Activated CD8-positive, alpha-beta T cell treated with anti-CD3 and anti-CD28 coated beads, Interleukin-2, amount 10 ng/mL, durations not matched to agents 7 days and 5 days (primary cell): ENCODE measurements at places on chromosomes 6 and 20.
A peak's percentile ranks its signal among the peaks of the same experiment; 100 is the strongest.

- DNase-seq: no peak
Measured at GRCh38 chr6:94367316-94367715, 948.0 kb upstream of the EPHA7 start.

DNA sequence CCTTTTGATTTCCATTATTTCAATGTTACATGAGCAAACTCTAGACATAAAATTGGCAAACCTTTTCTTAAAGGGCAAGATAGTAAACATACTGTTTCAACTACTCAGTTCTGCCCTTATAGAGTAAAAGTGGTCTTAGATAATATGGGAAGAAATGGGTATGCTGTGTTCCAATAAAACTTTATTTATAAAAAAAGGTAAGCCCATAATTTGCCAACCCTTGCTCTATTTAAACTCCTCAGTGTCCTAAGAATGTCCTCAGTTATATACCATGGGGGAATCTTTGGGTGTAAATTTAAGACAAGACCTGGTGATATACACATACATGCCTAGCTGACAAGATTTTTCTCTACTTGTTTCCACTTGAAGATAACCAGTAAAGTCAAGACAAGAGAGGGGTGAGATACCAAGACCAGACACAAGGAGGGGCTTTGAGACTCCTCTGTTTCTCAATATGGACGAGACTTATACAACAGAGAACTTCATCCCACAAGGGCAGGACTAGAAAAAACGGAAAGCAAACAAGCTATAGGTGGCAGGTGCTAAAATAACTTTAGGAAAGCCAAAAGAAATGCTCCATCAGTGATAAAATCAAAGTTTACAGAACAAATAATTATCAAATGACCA, 10.5 kb downstream of the SNX3 start:
- no peak for DNase-seq

DNA sequence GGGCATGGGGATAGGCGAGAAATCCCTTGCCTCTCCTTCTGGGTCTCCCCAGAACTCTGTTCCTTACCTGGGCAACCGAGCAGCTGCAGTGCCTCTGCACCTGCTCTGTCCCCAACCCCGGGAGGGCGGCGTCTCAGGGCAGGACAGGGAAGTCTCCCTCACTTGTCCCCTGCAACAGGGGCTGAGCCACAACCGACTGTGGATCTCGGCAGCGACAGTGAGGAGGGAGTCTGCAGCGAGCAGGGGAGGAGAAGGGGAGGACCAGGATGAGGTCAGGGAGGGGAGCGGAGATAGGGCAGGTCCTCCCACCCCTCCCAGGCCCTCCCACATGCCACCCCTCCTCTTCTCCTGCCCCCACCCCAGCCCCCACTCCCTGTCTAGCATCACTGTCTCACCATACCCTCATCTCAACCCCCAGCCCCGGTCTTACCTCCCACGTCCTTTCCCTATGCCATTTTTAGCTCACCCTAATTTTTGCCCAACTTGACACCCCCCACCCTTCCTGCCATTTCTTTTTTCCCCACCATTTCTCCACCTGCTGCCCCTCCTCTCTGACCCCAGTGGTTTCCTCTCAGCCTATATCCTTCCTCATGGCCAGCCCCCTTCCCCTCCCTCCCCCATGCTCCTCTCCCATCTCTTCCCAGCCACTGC, at the start of gene TNXB:
TNXB (minus strand) TSS at position 225 of the 651 bp plus-strand sequence. CDS start 11,140 bp downstream, outside the sequence.
- DNase-seq: no peak

- no peak for DNase-seq
Measured at GRCh38 chr20:30486103-30486478, 771.4 kb upstream of the DEFB115 start.

- DNase-seq: no peak
Measured at GRCh38 chr6:64696053-64696452, 1011.0 kb downstream of the EYS start.

DNA sequence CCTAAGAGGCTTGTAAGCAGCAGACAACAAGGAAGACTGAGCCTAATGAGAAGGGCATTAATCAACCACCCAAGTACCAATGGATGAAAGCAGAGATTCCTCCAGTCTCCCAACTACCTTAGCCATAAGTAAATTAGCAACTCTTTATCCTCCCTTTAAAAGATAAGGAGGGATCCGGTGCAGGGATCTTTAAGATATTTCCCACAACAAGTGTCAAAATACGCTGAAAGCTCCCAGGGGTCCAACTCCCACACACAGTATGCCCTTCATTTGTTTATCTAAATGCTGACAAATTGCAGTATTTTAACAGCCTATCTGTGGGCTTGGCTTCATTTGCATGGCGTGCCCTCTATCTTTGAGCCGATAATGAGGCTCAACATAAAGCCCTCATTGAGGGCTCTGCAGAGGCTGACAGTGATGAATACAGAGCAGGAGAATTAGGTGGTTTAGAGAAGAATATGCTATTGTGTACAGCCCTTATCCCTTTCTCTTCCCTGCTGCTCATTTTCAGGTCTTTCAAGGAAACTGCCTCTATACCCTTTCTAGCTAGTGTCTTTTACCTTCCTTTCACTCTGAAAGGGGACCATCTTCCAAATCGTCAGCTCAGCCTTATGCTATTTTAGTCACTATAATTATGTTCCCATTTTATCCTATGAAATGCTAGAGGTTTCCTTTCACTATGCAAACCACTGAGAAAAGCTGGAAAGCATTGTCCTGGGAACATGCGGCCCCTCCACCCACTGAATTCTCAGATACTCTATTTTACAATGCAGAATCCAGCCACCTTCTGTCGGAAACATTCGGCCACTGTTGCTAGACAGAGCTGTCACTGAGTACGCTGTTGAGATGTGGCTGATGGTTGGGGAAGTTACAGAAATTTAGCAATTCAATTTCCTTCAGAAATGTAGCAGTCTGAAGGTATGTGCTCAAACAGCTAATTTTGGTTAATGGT, 575.2 kb upstream of the JAG1 start:
- DNase-seq: no peak

- no peak for DNase-seq
Measured at GRCh38 chr6:47188588-47189021, 121.1 kb downstream of the TNFRSF21 start.

DNA sequence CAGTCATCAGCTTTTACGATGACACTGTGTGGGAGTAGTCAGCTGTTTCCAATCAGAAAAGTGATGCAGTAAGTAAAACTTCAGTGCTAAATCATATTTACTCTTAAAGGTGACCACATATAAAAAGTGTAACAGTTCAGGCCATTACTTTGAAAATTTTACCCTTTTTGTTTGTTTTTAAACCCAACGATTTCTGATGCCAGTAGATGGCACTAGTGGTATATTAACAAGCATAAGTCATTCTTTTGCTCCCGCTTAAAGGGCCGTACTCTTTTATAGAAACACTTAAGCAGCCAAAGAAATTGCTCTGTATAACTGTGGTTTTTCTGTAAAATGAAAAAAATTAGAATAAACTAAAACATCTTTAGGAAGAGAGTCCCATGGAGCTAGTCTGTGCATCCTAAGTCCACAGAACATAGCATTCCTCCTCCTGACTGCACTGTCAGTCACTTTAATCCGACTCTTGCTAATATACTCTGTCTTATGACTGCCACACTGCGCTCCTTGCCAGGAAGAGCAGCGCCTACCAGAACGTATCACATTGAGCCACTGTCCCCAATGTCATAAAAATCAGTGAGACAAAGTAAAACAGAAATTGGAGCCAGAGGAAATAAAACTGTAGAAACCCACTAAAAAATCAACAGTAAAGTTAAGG, 25.0 kb downstream of the HEBP2 start:
- DNase-seq: peak; percentile 34

GRCh38 chr20:51184289-51184688, 161.4 kb upstream of the KCNG1 start:
- DNase-seq: no peak

GRCh38 chr6:134253681-134254080, 64.2 kb downstream of the SGK1 start:
- no peak for DNase-seq
